ENCODE measurements at places on chromosomes 4 and X.

GRCh38 chr4:89894649-89895550, at the start of gene MMRN1:
TSS of gene MMRN1 (plus strand) at chr4:89894854. CDS start at chr4:89894972, 118 bp downstream.
- no peak for DNase-seq

DNA sequence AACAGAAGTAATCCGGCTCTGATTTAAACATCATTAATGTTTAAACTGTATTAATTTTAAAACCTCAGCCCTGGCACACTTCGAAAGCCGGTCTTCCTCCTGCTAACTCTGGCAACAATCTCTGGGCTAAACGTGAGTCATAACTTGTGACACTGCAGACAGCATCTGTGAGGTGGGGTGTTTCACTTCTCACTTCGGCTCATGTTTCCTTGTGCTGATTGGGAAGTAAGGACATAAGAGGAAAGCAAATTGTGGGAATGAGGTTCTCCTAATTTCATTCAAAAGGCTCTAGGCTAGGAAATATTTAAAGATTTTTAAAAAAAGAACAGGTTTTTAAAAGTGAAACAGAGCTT, 139.9 kb upstream of the USP9X start:
- peak; percentile 71 for DNase-seq

GRCh38 chr4:63325140-63325539, 1084.1 kb downstream of the TECRL start:
- DNase-seq = no peak

- DNase-seq = no peak
Observed at GRCh38 chr4:24778464-24779225, 16.7 kb upstream of the SOD3 start.

GRCh38 chr4:112651641-112652040, 14.7 kb downstream of the LARP7 start:
- DNase-seq = no peak
